ENCODE measurements at places on chromosomes 2 and 18.

GRCh38 chr18:63965716-63966330 lies 4.1 kb upstream of the SERPINB8 start:
- DNase-seq = no peak

GRCh38 chr2:35365859-35366258 lies 989.7 kb upstream of the CRIM1 start:
- DNase-seq = no peak

DNA sequence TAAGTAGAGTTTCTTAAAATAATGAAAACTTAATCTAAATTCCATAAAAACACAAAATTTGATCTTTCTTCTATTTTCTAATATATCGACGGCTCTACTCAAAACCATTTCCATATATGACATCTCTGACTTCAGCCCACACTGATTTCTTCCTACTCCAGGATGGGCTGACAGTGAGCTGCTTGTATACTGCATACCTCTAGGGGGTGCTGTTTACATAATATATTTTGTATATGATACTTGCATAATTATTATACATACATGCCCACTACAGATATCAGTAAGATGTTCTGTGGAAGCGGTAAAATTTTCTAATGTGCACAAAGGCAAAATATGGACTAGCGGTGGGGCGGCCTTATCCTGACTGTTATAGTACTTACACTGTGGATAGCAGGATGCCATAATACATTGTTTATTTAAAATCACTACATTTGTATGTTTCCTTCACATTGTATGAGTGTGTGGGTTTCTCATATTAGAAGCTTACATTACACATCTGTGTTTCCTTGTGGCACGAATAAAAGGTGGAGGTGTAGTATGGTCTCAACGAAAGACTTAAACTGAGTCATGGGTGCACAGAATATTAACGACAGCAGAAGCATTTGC lies 66.1 kb upstream of the NXPH2 start:
- no peak for DNase-seq

DNA sequence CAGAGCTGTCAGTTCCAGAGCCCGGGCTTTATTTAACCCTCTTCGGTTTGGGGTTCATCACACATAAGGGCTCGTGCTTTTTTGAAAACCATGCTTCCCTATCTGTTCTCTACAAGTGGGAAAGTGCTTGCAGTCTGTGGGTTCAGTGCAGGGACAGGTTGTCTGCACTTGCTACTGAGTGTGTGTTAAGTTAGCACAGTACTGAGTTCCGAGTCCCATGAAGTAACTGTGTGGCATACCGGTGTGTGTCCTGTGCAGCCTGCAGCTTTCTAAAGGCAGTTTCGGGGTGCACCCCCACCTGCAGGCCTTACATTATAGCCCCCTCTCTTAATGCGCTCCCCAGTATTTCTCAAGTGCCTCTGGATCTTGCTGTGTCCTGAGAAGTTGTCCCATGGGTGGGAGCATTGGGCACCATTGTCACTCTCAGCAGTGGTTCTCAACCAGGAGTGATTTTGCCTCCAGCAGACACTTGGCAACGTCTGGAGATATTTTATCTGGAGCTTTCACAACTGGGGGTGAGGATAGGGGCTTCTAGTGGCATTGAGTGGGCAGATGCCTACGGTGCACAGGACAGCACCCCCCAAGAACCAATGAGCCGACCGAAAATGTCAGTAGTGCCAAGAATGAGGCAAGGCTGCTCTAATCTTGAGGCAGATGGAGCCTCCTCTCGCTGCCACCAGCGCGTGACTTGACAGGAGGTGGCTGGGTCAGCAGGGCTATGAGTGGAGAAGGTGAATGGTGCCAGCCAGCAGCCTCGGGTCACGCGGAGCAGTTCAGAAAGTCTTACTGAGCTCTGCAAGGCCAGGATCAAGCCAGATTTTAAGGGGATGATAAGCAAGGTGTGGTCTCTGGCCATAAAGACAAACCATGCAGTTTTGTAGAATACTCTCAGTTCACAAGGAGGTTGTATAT lies 152.2 kb downstream of the SMAD7 start:
- DNase-seq = no peak

- DNase-seq = no peak
These were observed 96.6 kb downstream of the QPCT start for GRCh38 chr2:37441055-37441454.

GRCh38 chr2:240990726-240991377 lies 7.6 kb upstream of the SNED1 start:
- DNase-seq = no peak

DNA sequence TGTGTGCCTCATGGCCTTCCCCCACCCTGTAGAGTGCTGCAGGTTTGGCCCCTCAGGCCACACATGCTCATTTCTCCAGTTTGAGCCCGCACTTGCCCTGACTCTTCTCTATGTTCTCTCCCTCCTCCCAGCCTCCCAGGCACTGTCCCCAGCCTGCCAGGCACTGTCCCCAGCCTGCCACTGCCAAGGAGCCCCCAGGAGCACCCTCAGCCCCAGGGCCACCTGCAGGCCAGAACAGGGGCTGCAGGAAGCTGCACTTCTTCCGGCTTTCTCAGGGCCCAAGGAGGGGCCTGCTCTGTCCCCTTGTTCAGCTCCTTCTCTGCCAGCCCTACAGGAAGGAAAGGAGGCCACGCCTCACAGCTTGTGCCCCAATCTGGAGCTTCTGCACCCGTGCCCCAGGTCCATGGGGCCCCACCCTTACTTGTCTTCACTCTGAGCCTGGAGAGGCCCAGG lies 31.6 kb downstream of the CYP26B1 start:
- DNase-seq = no peak

DNA sequence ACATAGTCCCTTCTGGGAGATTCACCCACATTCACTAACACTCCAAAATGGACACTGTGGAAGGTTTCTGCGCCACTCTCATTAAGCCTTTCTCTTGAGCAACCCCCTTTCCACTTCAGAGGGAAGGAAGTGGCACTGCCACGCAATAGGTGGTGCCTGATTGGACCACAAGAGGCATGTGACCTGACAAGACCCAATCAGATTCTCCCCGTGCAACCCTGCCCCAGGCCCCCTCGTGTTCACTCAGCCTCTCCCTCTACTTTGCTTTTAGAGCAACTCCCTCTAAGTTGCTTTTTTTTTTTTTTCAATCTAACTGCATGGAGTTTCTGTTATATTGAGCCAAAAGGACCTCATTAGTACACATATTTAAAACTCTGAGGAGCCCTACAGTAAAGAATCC lies 158.0 kb downstream of the EN1 start:
- no peak for DNase-seq

- no peak for DNase-seq
These were observed 7.5 kb downstream of the SUCLG1 start for GRCh38 chr2:84451579-84451978.

- DNase-seq = no peak
These were observed 40.3 kb downstream of the GPR155 start for GRCh38 chr2:174446531-174446930.

DNA sequence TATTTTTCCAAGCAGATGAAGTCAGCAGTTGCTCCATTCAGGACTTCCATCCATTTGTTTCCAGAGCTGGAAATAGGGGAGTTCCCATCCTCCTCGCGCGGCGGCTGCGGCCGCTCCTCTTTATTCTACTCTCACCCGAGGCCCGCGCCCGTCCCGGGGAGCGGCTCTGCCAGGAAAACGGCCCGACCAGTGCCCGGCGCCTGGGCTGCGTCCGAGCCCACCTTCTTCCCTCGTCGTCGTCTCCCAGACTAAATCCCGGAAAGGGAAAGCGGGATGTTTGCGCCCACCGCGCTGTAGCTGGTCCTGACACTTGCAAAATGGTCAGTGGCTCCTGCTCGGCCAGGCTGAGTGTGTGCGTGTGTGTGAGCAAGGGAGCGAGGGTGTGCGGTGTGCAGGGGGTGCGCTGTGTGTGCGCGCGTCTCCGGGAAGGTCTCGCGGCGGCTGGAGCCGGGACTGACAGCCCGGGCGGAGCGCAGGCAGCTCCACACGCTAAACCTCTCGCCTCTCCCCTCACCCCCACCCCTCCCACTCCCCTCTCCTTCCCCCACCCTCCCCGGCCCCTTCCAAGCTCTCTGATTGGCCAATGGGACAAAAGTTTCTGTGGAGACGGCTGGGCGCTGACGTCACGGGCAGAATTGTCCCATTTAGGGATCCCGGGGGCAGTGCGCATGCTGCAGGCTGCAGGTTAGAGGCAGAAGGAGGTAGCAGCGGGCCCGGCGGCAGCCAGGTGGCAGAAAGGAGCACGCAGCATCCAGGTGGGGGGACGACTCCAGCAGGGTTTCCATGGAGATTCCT lies at the start of gene NOL4:
TSS of gene NOL4 (minus strand) at position 491 of the 795 bp plus-strand sequence. CDS start 1,660 bp downstream, outside the sequence.
- DNase-seq = no peak

- DNase-seq = no peak
These were observed 15.1 kb downstream of the ITM2C start for GRCh38 chr2:230879891-230880290.
